Heart left ventricle (tissue), 16 donors: ENCODE measurements at places on chromosomes 3 and 15. TPM values are rescaled to one million over a fixed set of nuclear protein-coding genes. Genes with fewer than 3 reads are reported as not detected.

GRCh38 chr3:172476347-172476746 lies 28.1 kb upstream of the GHSR start:
- H3K36me3 ChIP-seq, result no peaks in the 10 kb centered on the region
- H3K27ac ChIP-seq, result no peak overlapping the region
- no peaks in the 10 kb centered on the region for H3K4me1 ChIP-seq
- H3K27me3 ChIP-seq, result no peaks in the 10 kb centered on the region

DNA sequence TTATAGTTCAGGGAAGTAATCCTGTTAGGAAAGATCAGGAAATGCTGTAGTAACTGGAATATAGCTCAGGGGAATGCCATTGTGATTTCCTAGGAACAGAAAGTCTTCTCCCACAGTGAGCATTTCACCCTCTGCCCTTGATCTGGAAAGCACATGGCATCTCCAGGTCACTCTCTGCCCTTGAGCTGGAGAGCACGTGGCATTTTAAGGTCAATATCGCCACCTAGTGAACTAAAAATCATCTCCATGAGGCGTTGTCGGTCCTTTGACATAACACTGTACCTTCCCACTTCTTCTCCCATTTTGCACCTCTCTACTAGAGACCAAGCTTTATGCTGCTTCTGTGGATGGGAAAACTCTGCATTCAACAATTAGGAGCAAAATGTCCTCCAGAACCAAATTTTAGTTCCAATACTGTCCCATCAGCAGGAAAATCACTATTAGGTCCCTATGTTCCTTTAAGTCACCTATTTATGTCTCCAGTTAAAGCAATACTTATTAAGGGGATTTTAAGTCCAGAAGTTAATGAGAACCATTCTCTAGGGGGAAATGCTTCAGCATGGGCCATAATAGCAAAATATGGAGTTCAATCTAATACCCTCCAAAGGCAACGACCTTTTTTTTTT lies 54.7 kb upstream of the GK5 start:
- H3K27ac ChIP-seq, result no peak overlapping the region
- DNase-seq, result peak; percentile 54
- no peaks in the 10 kb centered on the region for H3K36me3 ChIP-seq
- no peaks in the 10 kb centered on the region for H3K4me1 ChIP-seq
- no peaks in the 10 kb centered on the region for H3K27me3 ChIP-seq

- no peak overlapping the region for H3K4me3 ChIP-seq
- H3K27me3 ChIP-seq, result peaks cover 20% of the 10 kb centered on the region
- H3K27ac ChIP-seq, result no peak overlapping the region
- no peaks in the 10 kb centered on the region for H3K36me3 ChIP-seq
- no peak for DNase-seq
These were observed 191.4 kb upstream of the HES1 start for GRCh38 chr3:193944518-193944884.

Gene MASP1
- 120 TPM for total RNA-seq

Gene TMCO5A
- total RNA-seq, result not detected

DNA sequence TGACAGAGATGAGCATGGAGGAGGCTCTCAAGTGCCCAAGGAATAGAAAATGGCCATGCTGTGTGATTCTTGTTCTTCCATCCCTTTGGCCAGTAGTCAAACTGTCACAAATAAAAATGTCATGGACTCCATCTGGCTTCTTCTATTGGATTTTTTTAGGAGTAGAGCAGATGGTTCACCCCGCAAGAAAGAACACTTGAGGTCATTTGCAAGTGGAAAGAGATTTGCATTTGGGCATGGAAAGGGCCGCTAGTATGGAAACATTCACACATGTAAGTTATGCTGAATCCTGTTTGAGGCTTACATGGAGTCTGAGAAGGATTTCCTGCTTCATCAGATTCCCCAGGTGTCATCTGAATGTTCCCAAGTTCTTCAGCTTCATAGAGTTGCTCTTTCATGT lies 53.1 kb upstream of the CFAP161 start:
- H3K4me3 ChIP-seq, result no peak overlapping the region
- no peak overlapping the region for H3K27ac ChIP-seq
- no peaks in the 10 kb centered on the region for H3K27me3 ChIP-seq
- H3K36me3 ChIP-seq, result no peaks in the 10 kb centered on the region
- H3K4me1 ChIP-seq, result no peaks in the 10 kb centered on the region
- no peak for DNase-seq
